Endothelial cell (in vitro differentiated cells): ENCODE measurements at places on chromosomes 1 and 21.

DNA sequence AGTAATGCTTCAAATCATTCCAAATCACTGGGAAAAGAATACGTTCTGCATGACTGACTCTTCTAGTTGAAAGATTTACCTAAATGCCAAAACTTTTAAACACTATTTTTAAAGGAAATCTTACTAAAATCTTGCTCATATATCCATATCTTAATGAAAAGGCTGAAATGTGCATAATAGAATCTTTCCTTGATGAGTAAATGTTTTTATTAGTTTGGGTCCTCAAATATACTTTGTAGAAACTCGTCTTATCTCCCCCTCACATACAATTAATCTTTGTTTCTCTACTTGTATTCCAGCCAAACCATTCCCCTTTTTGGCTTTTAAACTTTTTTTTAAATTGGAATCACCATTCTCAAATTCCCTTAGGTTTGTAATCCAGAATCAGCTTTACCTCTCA is 110.2 kb downstream of the NTNG1 start:
- no peak for DNase-seq

DNA sequence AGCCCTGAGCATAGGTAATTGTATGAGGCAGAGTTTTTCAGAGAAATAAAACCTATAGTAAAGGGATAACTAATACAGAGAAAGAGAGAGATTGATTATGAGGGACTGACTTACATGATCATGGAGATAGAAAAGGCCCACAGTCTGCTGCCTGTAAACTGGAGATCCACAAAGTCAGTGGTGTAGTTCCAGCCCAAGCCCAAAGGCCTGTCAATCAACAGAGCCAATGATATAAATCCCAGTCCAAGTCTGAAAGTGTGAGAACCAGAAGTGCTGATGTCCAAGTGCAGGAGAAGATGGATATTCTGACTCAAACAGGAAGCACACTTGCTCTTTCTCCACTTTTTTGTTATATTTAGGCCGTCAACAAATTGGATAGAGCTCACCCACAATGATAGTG is 340.1 kb upstream of the RGS18 start:
- DNase-seq: no peak

GRCh38 chr1:195236991-195237889 is 1371.0 kb downstream of the KCNT2 start:
- no peak for DNase-seq

GRCh38 chr1:165882168-165882837 is 54.9 kb downstream of the UCK2 start:
- DNase-seq: no peak
